ENCODE measurements at places on chromosomes 1 and 21. TPM values are rescaled to one million over a fixed set of nuclear protein-coding genes. Genes with fewer than 3 reads are reported as not detected.

DNA sequence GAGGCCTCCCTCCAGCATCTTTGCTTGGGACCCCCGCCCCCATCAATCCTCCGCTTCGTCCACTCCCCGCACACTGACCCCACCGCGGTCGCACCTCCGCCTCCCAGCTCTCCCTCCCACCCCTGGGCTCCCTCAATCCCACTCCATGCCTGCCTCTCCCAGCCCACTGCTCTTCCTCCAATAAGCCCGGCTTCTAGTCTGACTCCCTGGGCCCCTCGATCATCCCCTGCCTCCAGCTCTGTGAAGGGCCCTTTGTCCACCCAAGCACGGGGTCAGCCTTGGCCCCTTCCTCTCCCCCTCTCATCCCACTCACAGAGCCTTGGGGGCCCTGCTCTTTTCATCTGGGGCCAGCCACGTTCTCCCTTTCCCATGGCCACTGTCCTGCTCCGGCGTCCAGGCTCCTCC lies 1.5 kb upstream of the TMEM200B start:
- no peak for DNase-seq

GRCh38 chr1:245095903-245096302 lies 58.9 kb upstream of the KIF26B start:
- no peak for DNase-seq

DNA sequence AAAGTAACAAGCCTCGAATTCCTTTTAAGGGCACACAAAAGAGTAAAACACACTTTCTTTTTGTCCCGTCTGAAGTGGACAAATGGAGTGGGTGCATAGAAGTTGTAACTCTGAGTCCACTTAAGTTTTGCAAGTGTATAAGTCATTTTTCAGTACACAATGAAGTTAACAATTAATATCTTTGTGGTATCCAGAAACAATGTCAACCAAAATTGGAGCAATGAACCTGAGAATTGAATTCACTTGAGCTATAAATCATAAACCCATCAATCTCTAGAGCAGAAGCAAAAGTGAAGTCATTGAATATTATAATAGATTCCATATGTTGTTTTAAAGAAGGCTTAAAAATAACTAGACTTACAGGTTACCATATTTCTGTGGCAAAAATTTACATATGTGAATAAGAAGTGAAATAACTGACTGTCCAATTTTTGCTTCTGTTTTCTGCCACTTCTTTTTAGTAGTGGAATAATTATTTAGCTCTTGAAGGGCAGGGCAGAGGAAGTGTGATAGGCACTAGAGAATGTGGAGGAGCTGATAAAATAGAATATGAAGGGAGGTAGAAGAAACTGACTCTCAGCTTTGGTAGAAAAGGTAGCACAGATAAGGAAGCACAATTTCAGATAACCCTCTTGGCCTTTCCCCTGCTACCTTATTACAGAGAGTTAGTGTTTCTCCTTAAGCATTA lies 73.9 kb upstream of the RGL1 start:
- no peak for DNase-seq

GRCh38 chr1:227661495-227661894 lies 73.6 kb downstream of the JMJD4 start:
- DNase-seq: no peak

DNA sequence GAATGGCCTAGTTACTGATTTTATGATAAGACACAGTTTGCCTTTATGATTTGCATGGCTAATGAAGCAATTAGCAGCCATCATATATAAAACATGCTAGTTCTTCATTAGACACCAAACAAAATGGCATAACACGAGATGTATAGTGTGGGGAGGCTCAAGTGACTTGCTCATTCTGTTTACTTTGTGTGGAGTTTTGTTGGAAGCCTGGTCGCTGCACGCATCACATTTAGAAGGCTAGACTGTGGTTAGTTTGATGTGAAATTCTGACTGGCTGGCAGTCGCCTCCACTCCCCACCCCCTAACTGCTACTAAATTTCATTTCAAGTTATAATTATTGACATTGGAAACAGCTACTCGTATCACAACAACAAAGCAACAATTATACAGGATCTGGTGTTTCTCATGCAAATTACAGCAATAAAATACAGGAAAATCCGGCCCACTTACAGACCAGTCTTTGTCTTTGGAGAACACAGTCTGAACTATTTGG lies 356.1 kb downstream of the LMO4 start:
- DNase-seq: no peak

- DNase-seq: no peak
Measured at GRCh38 chr1:158053276-158053675, 59.8 kb downstream of the KIRREL1 start.

DNA sequence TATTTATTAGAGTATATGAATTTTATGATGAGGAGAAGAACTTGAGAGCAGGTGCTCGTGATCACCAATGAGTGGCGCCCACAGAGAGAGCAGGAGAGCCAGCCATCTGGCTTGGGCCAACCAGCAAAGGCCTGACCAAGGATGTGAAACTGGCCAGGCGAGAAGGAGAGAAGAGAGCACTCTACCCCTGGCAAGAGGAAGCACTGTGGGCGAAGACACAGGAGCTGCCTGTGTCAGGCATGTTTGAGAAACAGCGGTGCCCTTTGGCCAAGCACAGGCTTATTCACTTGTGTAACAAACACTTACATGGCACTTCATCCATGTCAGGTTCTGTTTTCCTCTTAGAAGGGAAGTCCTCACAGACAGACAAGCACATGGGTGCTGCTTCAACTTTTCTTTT lies 4.2 kb upstream of the SIPA1L2 start:
- no peak for DNase-seq

DNA sequence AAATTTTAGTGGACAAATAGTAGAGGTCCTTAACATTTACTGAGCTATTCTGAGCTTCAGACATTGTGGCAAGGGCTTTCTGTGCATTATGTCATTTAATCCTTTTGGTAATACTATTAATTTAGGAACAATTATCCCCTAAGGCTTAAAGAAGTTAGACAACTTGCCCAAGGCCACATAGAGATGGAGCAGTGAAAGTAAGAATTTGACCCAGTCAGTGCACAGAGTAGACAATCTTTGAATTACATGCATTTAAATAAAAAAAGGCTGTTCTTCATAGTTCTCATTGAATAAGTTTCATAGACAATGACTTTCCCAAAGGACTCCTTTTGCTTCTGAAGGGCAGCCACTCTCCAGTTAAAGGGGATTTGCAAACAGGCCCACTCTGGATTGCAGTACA lies 142.7 kb downstream of the RUNX1 start:
- DNase-seq: no peak

GRCh38 chr1:40662151-40662550 lies 3.3 kb downstream of the RIMS3 start:
- no peak for DNase-seq

- no peak for DNase-seq
Measured at GRCh38 chr1:190193508-190194115, 284.1 kb downstream of the BRINP3 start.

- no peak for DNase-seq
Measured at GRCh38 chr1:96346719-96347118, 374.9 kb upstream of the PTBP2 start.

GRCh38 chr21:14259747-14260146 lies 43.8 kb downstream of the RBM11 start:
- no peak for DNase-seq

SPRR2B gene
- total RNA-seq: not detected

AADACL4 gene
- not detected for total RNA-seq

MYBPH gene
- total RNA-seq: not detected

TNFRSF9 gene
- 66.8 TPM for total RNA-seq

RPE65 gene
- total RNA-seq: not detected

EPHB2 gene
- total RNA-seq: not detected

C8A gene
- total RNA-seq: not detected

TNFRSF14 gene
- 124 TPM for total RNA-seq

CLCNKA gene
- total RNA-seq: not detected

AADACL3 gene
- not detected for total RNA-seq
